ENCODE measurements at places on chromosomes 1 and 21. TPM values are rescaled to one million over a fixed set of nuclear protein-coding genes. Genes with fewer than 3 reads are reported as not detected.

GRCh38 chr1:19402031-19402813 is 83.1 kb downstream of the CAPZB start:
- DNase-seq, result no peak

GRCh38 chr1:198096390-198096789 is 60.4 kb upstream of the NEK7 start:
- no peak for DNase-seq

GRCh38 chr1:204417074-204417997 is 5.7 kb upstream of the PPP1R15B start:
- peak; percentile 85 for DNase-seq

DNA sequence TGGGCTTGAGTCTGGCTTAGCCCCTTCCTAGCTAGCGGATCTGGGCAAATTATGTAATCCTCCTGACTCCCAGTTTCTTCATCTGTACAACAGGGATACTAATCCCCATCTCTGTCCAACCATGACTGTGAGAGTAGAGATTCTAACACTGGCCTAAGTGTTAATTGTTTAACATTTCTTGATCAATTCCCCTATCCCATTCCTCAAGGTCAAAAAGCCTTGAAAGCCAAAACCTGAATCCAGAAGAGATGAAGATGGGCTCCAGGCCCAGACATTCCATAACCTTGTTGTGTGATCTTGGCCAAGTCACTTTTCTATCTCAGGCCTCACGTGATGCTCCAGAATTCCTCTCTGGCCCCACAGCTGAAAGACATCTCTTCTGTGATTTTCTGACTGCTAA is 18.8 kb upstream of the PHLDA3 start:
- no peak for DNase-seq

DNA sequence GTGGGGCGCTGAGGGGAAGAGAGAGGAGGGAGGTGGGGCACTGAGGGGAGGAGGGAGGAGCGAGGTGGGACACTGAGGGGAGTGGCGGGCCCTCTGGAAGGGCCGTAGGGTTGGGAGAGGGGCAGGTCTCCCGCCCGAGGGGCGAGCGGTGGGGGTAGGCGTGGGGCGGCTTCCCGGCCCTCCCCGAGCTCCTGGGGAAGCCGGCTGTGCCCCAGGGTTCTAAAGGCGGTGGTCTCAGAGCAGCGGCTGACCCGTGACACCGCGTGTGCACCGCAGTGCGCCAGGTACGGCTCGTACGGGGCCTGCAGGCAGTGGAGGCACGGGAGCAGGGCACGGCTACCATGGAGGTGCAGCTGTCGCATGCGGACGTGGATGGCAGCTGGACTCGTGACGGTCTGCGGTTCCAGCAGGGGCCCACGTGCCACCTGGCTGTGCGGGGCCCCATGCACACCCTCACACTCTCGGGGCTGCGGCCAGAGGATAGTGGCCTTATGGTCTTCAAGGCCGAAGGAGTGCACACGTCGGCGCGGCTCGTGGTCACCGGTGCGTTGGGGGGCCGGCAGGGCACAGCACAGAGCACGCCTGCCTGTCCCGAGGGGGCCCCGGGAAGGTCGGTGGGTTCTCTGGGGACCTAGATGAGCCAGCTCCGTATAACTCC is 68.5 kb downstream of the OBSCN start:
- peak; percentile 40 for DNase-seq

DNA sequence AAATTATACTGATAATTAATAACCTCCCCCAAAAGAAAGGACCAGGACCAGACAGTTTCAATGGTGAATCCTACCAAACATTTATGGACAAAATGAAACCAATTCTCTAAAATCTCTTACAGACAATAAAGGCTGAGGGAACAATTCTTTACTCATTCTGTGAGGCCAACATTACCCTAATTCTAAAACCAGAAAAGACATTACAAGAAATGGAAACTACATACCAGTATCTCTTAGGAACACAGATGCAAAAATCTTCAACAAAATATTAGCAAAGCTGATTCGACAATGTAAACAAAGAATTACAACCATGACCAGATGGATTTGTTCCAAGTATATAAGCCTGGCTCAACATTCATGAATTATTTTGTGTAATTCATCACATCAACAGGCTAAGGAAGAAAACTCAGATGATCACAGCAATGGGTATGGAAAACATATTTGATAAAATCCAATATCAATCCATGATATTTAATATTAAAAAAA is 8.6 kb downstream of the TMED5 start:
- DNase-seq, result no peak

GRCh38 chr1:187442603-187443002 is 613.9 kb downstream of the PLA2G4A start:
- no peak for DNase-seq

DNA sequence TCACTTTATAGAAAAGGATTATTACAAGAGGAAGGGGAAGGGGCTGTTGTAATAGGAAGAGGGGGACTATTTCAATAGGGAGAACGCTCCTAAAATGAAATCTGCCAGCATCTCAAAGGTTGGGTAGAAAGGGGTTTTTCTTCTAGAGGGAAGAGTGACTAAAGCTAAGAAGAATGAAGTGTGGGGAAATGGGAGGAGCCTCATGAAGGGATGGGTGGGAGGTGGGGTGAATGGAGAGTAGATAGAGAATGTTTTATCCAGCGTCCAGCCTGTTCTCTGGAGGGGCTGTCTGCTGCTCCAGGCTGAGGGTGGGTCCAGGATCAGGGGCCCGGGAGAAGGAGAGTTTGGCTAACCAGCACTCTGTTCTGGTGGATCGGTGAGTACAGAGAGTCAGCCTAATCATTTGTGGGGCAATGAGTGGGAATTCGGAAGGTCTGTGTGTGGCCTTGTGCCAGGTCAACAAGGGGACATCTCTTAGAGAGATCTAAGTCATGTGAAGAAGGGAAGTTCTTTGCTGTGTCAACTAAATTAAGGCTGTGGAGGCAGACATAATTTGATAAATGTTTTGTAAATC is 25.2 kb downstream of the VN1R5 start:
- DNase-seq, result no peak

DNA sequence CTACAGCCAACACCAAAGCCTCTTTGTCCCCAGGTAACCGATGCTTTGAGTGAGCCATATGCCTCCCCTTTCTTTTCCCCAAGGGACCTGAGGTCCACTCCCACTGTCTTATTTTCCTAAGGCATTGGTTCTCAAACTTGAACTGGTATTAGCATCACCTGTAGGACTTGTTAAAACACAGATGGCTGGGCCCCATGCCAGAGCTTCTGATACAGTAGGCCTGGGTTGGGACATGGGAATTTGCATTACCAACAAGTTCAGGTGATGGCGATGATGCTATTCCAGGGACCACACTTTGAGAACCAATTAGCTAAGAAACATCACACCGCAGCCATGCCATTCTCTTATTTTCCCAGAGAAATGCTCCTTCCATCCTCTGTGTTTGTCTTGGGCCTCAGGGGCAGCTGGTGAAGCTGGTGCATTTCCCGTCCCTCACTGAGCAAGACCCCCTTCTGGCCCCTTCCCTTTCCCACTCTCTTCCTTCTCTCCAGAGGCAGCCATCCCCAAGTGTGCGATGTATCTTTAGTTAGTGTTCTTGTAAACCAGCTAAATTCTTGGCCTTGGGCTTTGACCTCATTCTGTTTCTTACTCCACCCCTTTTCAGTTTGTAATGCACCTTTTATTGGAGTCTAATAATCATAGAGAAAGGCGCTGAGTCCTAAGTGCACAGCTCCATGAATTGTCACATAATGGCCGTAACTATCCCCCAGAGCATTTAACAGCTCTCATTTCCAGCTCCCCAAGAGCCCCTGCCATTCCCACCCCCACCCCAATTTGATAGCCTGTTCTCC is 14.2 kb upstream of the TTC22 start:
- DNase-seq, result peak; percentile 41

GRCh38 chr1:47435506-47436303 is 2.1 kb upstream of the FOXD2 start:
- DNase-seq, result no peak

GRCh38 chr1:185155600-185156287 is 1.0 kb downstream of the TRMT1L start:
- DNase-seq, result no peak

- no peak for DNase-seq
Measured at GRCh38 chr1:115327270-115327669, 10.8 kb downstream of the NGF start.

DNA sequence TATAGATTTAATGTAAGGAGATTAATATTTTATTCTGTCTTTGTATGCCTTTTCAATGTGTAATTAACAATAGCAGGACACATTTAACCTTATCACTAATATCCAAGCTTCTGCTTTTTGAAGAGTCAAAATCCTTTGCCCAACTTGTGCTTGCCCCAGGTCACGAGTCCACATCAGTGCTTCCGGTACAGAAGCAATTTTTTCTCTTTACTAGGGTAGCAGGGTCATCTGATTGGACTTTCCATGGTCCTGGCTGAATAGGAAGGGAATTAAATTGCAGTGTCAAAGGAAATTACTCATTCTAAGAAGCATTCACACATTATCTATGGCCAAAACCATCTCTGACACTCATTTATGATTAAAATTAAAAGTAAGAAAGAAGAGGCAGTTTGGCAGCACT is 460.5 kb upstream of the ADGRL2 start:
- no peak for DNase-seq

TACSTD2 gene
- total RNA-seq, result 549 TPM

CYP2J2 gene
- total RNA-seq, result 20.4 TPM

GREM2 gene
- 1.6 TPM for total RNA-seq

NCF2 gene
- 3.8 TPM for total RNA-seq

SLC45A3 gene
- 3.7 TPM for total RNA-seq

PLEKHA6 gene
- total RNA-seq, result 61.5 TPM

HHAT gene
- total RNA-seq, result 19.9 TPM
